Transverse colon (tissue), 4 donors: ENCODE measurements at places on chromosomes 4 and X. TPM values are rescaled to one million over a fixed set of nuclear protein-coding genes. Genes with fewer than 3 reads are reported as not detected.

The MTMR8 gene
- 20.1 TPM for total RNA-seq

The CLCN3 gene
- 65.7 TPM for total RNA-seq

GRCh38 chr4:106344647-106344970 is 24.0 kb downstream of the GIMD1 start:
- no peak for DNase-seq

DNA sequence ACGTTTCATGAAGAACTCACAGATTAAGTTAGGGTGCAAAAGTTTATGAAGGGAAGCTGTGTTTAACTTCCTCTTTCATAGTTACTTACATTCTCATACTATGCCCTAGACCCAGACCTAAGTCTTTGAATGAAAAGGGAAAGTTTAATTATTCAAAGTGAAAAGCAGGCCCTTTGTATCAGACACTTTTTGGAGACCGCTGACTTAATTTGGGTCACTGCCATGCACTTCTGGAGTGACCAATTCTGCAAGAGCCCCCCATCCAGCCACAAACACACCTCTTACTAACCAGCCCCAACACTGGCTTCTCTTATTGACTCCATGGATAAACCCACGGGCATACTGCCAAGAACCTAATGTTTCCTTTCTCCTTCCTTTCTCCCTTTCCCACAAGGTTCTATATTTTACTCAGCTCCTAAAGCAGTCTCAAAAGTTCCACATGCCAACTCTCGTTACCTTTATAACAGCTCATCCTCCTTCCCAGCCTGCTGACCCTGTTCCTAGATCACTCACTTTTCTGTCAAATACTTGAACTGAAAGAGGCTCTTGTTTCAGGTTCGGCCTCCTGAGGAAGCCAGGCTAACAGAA is 34.5 kb downstream of the ABCE1 start:
- no peak for DNase-seq

DNA sequence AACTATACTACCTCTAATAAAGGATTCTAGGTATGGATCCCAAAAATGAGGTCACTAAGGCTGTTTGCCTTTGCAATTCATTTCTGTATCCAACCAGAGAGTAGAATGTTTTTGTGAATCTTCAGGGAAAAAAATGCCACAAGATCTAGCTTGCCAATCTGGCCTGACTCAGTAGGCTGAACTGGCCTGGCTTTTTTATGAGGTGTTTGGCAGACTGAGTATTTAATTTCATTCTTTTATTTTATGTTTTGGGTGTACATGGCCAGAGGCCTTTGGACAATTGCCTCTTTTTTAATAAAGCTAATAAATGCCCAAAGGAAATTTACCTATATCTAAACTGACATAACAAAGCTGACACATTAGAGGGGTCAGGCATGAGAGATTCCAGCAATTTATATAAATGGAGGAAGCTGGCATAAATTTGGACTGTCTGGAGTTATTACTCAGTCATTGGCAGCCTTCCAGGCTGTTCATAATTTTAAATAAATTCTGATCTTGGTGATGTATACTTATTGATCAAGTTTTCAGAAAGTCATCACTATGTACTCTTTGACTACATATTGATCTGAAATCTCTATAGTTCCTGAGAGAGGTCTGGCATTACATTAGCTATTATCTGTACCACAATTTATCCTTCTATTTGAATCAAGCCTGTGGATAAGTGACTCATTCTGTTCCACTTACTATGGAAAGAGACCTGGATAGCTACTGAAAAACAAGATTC is 376.4 kb upstream of the NOCT start:
- no peak for DNase-seq

DNA sequence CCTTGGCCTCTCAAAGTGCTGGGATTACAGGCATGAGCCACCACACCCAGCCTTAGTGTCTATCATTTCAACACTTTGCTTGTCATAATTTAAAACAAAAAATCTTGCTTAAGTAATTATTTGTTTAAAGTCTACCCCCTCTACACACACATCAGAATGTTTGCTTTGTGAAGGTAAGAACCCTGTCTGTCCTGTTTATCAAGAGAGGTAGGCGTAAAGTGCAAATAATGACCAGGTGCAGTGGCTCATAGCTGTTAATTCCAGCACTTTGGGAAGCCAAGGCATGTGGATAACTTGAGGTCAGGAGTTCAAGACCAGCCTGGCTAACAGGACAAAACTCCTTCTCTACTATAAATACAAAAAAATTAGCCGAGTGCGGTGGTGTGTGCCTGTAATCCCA is 326.7 kb upstream of the CLNK start:
- DNase-seq: no peak

DNA sequence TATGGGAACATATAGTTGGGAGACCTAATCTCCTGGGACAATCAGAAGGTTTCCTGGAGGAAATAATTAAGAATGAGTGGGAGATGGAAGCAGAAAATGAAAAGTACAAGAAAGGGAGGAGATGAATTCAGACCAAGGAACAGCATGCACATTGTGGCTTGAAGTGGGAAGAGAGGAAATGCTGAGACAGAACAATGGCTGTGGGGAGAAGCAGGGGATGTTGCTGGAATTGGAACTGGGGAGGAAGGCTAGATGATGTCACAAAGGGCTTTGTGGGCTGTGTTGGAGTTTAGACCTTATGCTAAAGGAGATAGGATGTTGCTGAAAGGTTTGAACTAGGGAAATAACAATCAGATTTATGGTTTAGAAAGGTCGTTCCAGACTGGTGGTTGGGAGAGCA is 119.5 kb upstream of the DIPK2B start:
- DNase-seq: no peak

DNA sequence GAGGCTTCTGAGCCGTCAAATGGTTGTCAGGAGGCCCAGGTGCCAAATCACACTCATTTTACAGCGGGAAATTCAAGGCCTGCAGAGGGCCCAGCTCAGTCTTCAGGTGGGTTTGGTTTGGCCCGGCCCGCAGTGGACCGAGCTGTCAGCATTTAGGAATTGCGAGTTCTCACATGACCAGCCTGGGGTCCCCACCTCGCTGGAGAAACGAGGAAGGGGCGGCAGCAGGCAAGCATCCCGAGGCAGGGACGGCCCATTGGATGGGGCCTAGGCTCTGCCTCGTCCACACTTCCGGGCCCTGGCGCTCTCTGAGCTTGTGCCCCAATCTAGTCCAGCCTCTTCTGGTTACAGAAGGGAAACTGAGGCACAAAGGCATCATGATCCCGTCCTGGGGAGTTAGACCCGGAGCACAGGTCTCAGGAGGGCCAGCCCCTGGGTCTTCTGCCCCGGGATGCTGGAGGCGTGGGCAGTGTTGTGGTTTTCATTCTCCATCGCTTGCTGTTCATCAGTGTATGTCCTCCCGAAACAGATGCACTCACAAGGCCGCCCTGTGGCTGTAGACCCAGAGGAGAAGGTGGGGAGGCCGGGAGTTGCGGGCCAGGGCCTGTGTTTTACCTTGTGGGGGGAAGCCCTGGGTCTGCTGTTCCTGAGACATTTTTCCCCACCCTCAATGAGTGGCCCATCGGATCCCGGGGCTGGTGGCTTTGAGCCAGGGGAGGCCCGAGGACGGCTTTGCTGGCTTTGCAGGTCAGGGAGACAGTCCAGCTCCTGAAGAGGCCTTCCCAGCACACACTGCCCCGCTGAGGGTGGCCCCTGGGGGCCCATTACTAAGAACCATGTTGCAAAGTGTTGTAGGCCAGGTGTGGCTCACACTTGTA is 8.9 kb downstream of the PSAPL1 start:
- DNase-seq: peak; percentile 2
